ENCODE measurements at places on chromosomes 5 and 9.
A peak's percentile ranks its signal among the peaks of the same experiment; 100 is the strongest.

DNA sequence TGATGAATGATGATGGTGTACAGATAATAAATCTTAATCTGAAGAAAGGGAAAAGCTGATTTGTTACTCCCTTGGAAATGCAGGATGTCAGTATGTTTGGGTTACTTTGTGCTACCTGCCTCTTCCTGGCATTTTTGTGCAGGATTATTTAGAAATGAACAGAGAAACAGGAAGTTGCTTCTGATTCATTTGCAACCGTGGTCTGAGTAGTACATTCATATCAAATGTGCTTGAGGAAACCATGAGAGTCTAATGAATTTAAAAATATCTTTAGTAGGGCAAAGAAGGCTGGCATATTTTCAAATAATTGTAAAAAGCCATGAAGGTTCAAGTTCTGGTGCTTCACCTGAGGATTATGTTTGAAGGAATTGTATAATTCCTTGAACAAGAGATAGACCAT lies 391.6 kb downstream of the TMEM161B start:
- no peaks in the 10 kb centered on the region for H3K36me3 ChIP-seq
- no peak overlapping the region for H3K27ac ChIP-seq
- no peak overlapping the region for H3K4me3 ChIP-seq
- no peaks in the 10 kb centered on the region for H3K27me3 ChIP-seq
- DNase-seq, result no peak

GRCh38 chr5:40679913-40680681 lies at the start of gene PTGER4:
Gene PTGER4, plus strand, starts transcription at chr5:40679915. Its CDS starts 1,079 bp downstream, at chr5:40680994.
- peaks cover 62% of the 10 kb centered on the region for H3K4me1 ChIP-seq
- no peaks in the 10 kb centered on the region for H3K27me3 ChIP-seq
- H3K36me3 ChIP-seq, result no peaks in the 10 kb centered on the region

DNA sequence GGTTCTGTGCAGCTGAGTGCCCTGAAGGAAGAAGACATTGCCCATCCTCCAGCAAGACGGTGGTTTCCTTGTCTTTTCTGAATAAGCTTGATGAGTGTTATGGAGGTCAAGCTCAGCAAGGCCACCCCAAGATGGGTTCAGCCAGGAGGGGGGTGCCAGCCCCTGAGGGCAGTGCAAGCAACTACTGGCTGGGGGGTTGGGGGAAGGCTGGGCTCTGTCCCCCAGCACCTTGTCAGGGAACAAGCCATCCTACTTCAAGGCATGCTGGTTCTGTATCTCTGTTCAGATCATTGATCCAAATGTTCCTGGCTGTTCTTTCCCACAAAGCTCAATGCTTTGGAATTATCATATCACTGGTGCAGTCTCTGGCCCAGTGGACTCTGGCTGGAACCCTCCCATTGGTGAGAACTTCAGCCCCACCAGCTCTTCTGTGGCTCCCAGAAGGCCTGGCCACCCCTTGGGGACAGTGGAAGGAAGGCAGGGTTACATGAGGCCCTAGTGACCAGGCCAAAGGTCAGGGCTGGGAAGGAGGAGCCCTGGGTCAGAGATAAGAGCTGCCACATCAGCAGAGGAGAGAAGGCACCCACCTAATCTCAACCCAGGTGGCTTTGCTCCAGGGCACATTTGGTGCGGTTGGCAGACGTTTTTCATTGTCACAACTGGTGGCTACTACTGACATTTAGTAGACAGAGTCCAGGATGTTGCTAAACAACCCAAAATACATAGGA lies 280.2 kb downstream of the IRX2 start:
- H3K4me3 ChIP-seq, result no peak overlapping the region
- peaks cover 97% of the 10 kb centered on the region for H3K27me3 ChIP-seq

GRCh38 chr5:8828596-8829322 lies 717.1 kb downstream of the SEMA5A start:
- no peak overlapping the region for H3K27ac ChIP-seq
- H3K4me1 ChIP-seq, result peaks cover 18% of the 10 kb centered on the region
- H3K36me3 ChIP-seq, result no peaks in the 10 kb centered on the region
- no peaks in the 10 kb centered on the region for H3K27me3 ChIP-seq

DNA sequence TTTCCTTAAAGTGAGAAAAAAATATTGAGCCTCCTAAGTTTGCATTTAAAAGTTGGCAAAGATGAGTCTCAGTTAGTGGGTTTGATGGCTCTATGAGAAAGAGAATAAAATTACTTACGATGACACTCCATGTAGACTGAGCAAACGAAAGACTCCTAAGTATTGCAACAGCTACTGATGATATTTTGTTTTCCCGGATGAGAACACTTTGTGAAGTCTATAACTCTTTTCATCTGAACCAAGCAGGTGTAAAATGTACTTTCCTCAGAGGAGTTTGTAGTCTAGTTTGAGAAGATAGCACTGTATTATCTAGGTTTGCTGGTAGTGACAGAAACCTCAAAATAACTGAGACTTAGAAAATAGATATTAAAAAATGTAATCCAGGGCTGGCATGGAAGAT lies 1.7 kb upstream of the ITK start:
- DNase-seq, result no peak
- H3K27ac ChIP-seq, result no peak overlapping the region
- H3K4me3 ChIP-seq, result no peak overlapping the region
- no peaks in the 10 kb centered on the region for H3K4me1 ChIP-seq

GRCh38 chr5:181109489-181110013 lies 21.4 kb downstream of the OR2V1 start:
- no peak overlapping the region for H3K27ac ChIP-seq
- no peak overlapping the region for H3K4me3 ChIP-seq
- no peaks in the 10 kb centered on the region for H3K4me1 ChIP-seq
- DNase-seq, result no peak

DNA sequence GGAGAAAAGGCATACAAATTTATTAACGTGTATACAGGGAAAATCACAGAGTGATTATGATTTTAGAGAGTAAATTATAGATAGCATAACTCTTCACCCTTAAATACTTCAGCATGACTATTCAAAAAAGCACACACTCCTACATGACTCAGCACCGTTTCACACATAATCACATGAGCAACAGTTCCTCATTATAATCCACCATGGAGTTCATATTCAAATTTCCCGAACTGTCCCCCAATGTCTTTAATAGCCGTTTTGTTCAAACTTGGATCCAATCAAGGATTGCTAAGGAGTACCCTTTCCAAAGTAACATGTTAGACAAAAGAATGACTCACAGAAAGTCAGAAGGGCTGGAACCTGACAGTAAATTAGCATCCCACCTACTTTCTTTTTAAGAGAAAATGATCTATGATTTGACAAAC lies 32.1 kb downstream of the RAPGEF1 start:
- no peaks in the 10 kb centered on the region for H3K27me3 ChIP-seq
- peaks cover 13% of the 10 kb centered on the region for H3K4me1 ChIP-seq
- DNase-seq, result no peak
- H3K27ac ChIP-seq, result 0 out of 2 replicates have a peak overlapping the region, but pooled peaks have one; percentile 11
- no peak overlapping the region for H3K4me3 ChIP-seq

DNA sequence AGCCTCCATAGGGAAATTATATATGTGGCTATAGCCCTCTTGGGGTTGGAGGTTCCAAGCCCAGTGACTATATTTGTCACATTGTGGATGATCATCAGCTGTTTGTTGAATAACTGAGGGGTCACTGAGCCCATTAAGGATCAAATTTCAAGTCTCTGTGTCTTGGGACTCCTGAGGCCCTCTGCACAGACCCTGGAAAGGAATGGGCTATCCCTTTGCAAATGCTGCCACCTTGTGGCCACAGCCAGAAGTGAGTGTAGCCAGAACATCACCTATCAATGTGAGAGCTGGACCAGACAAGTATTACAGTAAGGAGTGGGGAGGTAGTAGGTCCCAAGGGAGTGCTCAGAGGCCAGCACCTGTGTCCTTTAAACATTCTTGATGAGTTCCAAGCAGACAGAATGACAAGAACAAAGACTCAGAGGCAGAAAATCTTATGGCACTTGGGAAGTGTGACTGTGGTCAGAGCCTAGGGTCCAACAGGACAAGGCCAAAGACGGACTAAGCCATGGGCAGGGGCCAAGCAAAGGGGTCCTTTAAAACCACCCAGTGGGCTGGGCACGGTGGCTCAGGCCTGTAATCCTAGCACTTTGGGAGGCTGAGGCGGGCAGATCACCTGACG lies 8.2 kb downstream of the RPP25L start:
- H3K4me3 ChIP-seq, result no peak overlapping the region
- peak; percentile 63 for DNase-seq
- H3K4me1 ChIP-seq, result no peaks in the 10 kb centered on the region

DNA sequence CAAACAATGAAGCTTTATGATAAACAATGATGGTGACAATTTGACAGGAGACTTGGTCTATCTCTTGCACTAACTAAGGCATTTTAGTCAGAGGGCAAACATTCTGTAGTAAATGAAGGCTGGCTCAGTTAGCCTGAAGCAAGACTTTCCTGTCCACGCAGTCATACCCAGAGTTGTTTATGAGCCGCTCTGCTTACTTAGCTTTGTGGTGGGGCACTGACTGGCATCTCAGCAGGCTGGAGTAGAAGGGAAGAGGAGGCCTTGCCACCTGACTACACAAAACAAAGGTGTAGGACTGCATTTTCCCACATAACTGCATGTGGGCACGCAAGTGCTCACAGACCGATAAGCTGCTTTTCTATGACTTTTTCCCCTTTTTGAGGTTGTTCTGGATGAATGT lies 133.7 kb upstream of the EPB41L4A start:
- H3K27ac ChIP-seq, result no peak overlapping the region
- DNase-seq, result no peak
- no peaks in the 10 kb centered on the region for H3K36me3 ChIP-seq
- no peaks in the 10 kb centered on the region for H3K4me1 ChIP-seq
- H3K27me3 ChIP-seq, result no peaks in the 10 kb centered on the region

GRCh38 chr9:81145331-81145963 lies 543.9 kb downstream of the TLE1 start:
- H3K4me3 ChIP-seq, result no peak overlapping the region
- no peak for DNase-seq
- H3K27ac ChIP-seq, result no peak overlapping the region
- H3K4me1 ChIP-seq, result peaks cover 7% of the 10 kb centered on the region
- no peaks in the 10 kb centered on the region for H3K27me3 ChIP-seq
- no peaks in the 10 kb centered on the region for H3K36me3 ChIP-seq

DNA sequence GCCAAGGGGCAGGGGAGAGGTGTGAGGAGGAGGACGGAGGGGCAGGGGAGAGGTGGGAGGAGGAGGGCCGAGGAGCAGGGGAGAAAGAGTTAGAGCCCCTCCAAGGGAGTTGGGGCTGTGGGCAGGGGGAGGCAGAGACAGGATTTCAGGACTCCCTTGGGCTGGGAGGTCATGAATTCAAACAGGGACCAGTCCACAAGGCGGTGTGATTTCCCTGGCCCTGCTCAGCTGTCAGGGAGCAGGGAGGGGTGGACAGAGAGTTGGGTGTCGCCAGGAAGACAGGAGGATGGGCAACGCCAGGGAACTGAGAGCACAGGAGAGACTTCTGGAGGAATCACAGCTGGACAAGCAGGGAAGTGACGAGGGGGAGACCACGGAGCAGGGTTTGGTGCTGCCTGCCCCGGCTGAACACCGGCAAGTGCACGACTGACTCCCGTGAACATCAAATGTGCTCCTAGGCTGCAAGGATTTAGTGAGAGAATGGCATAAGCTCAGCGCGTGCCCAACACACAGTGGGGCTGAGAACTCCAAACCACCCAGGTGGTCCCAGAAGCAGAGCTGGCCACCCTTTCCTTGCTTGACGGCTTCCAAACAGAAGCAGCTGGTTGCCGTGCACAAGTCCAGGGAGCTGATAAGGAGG lies 17.8 kb upstream of the OLFM1 start:
- no peak overlapping the region for H3K4me3 ChIP-seq
- DNase-seq, result no peak
- no peaks in the 10 kb centered on the region for H3K4me1 ChIP-seq
- no peaks in the 10 kb centered on the region for H3K36me3 ChIP-seq

DNA sequence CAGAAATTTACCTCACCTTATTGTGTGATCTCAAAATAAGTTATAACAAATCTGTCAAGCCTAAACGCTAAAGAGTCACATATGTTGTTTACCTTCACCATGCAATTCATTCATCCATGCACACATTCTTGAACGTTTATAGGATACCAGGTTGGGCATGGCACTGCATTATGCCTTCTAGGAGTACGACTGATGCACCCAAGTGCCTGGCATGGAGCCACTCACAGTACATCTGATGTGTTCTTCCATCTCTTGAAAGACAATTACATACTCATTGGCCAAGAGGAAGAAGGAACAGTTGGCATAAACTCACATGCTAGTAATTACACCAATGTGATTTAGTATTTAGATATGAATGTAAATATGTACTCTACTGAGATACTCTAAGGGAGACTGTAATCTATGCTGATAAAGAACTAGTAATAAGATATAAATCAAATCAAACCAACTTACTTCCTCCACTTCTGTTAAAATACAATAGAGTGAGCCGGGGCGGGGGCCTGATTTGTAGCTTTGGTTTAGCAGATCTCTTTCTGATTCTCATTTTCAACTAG lies 90.7 kb downstream of the LPAR1 start:
- no peaks in the 10 kb centered on the region for H3K27me3 ChIP-seq
- no peak overlapping the region for H3K4me3 ChIP-seq
- no peak for DNase-seq
- peaks cover 5% of the 10 kb centered on the region for H3K36me3 ChIP-seq
- no peak overlapping the region for H3K27ac ChIP-seq
- H3K4me1 ChIP-seq, result no peaks in the 10 kb centered on the region

DNA sequence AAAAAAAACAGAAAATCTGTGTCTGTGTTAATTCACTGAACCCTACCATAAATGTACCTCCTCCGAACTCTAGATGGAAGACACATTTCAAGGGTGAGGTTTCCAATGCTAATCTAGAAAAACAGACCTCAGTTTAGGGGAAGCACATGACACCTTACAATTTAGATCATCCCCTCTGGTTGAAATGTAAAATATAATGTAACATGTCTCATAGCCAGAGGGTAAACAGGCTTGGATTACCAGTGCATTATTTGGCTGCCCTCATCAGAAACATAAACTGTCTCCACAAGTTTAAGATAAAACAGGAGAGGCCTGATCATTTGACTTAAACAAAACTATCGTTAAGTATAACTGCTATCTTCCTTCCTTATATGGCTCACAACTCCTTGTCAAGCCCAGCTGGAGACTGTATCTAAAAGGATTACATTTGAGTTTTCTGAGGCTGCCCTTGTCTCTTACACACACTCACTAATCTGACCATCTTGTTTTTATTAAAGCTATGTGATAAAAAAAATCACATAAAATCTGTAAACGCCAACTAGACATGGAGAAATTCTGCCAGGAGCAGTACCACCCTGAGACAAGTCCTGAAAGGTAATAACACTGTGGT lies 105.7 kb downstream of the LURAP1L start:
- no peak for DNase-seq
- no peaks in the 10 kb centered on the region for H3K36me3 ChIP-seq
- H3K27ac ChIP-seq, result no peak overlapping the region
- no peaks in the 10 kb centered on the region for H3K27me3 ChIP-seq
- H3K4me1 ChIP-seq, result peaks cover 21% of the 10 kb centered on the region
- H3K4me3 ChIP-seq, result no peak overlapping the region

GRCh38 chr9:121744002-121744686 lies 92.7 kb downstream of the DAB2IP start:
- H3K4me1 ChIP-seq, result peaks cover 50% of the 10 kb centered on the region
- peak; percentile 67 for DNase-seq
- no peak overlapping the region for H3K27ac ChIP-seq
- H3K36me3 ChIP-seq, result no peaks in the 10 kb centered on the region
- H3K4me3 ChIP-seq, result peak overlapping the region; percentile 42
- H3K27me3 ChIP-seq, result no peaks in the 10 kb centered on the region

All from PC-9 (cell line).